ENCODE measurements at places on chromosomes 16 and 17. TPM values are rescaled to one million over a fixed set of nuclear protein-coding genes. Genes with fewer than 3 reads are reported as not detected.

GRCh38 chr17:16258901-16259300 lies 41.9 kb downstream of the PIGL start:
- DNase-seq, result peak; percentile 93

DNA sequence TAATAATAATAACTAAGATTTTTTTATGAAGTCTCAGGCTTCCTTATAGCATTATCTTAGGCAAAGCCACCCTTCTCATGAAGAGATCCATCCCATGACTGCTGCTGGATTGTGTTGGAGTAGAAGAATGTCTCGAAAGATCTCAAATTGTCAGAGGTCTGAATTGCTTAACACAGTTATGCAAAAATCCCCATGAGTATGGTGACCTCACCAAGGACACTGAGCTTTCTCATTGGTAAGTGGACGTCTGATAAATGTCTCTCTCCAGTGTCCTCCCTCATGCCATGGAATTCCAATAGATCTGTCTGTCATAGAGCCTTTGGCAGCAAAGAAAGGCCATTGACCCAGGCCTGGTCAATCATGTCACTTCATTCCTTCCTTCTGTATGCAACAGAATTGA lies 264.5 kb downstream of the CDH11 start:
- no peak for DNase-seq

DNAAF8 gene
- total RNA-seq, result 0.06 TPM

RAB11FIP4 gene
- total RNA-seq, result 0.45 TPM

GRCh38 chr17:73430165-73430680 lies 118.4 kb upstream of the CDC42EP4 start:
- no peak for DNase-seq

GRCh38 chr17:60445144-60445543 lies 22.9 kb downstream of the CHCT1 start:
- DNase-seq, result no peak

DNA sequence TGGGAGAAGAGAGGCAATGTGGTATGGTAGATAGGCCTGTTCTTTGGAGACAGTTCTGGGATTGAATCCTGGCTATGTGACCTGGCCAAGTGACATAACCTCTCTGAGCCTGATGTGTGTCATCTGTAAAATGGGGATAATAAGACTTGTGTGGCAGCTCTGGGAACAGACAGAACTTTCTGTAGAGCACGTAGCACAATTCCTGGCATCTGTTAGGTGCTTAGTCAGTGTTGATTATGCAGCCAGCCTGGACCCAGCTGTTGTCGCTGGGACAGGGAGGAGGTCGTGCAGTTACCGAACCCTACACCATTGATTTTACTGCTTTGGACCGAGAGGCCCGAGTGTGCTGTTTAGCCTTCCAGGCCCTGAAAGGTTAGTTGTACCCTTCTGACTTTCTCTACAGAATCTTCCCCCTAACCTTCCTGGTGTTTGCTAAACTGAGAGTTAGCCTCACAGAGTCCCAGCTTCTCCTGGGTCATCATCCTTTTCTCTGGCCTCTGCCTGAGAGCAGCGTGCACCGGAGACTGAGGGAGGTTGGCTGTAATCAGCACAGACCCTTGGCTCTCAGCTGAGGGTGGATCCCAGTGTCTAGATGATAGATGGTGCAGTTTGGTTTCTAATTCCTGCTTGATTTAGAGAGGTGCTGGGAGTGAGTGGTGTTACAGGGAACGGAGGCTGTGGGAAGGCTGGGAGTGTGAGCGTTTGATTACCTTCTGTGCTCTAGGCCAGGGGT lies 31.9 kb downstream of the MSI2 start:
- peak; percentile 88 for DNase-seq

FZD2 gene
- 21.2 TPM for total RNA-seq
